ENCODE measurements at places on chromosomes 5 and 9. TPM values are rescaled to one million over a fixed set of nuclear protein-coding genes. Genes with fewer than 3 reads are reported as not detected.

The PAX5 gene
- not detected for total RNA-seq

The GALT gene
- 35.3 TPM for total RNA-seq

The GABRA6 gene
- total RNA-seq, result not detected

The CNTNAP3 gene
- 0.15 TPM for total RNA-seq

The PCDHA1 gene
- total RNA-seq, result not detected

The CPEB4 gene
- 16.0 TPM for total RNA-seq

The NXNL2 gene
- 2.0 TPM for total RNA-seq

The ASS1 gene
- 225 TPM for total RNA-seq

The ADAMTS2 gene
- 76.6 TPM for total RNA-seq

The ANKDD1B gene
- 1.3 TPM for total RNA-seq

The SHLD3 gene
- total RNA-seq, result 3.6 TPM

The FST gene
- total RNA-seq, result 73.6 TPM

The TNIP1 gene
- total RNA-seq, result 56.0 TPM

The EGFL7 gene
- 6.3 TPM for total RNA-seq

The MYMK gene
- total RNA-seq, result not detected

The ANXA1 gene
- 691 TPM for total RNA-seq

The SLC1A3 gene
- total RNA-seq, result 8.3 TPM

The CXCL14 gene
- total RNA-seq, result not detected

Data from smooth muscle cell of trachea (primary cell).